ENCODE measurements at places on chromosomes 11 and 22.

DNA sequence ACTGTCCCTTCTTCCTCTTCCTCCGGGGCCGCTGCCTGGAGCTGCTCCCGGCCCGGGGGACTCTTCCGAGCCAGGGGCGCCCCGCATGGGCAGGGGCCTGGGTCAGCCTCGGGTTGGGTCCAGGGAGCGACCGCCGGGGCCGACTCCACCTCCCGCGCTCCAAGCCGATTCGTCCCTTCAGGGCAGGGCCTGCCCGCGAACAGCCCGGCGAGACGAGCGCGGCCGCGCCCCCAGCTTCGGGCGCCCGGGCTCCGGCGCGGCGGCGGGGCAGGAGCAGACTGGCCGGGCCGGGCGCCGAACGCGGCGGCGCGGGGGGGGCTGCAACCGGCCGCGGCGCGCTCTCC, at the start of gene LARGE1:
TSS of gene LARGE1 (minus strand) at position 280 of the 344 bp plus-strand sequence.
- DNase-seq = peak; percentile 52

GRCh38 chr11:85299258-85299942, 327.7 kb downstream of the DLG2 start:
- no peak for DNase-seq

GRCh38 chr11:123587559-123587958, 66.9 kb downstream of the SCN3B start:
- DNase-seq = no peak

GRCh38 chr22:48696371-48696770, 1131.3 kb downstream of the BRD1 start:
- DNase-seq = no peak

DNA sequence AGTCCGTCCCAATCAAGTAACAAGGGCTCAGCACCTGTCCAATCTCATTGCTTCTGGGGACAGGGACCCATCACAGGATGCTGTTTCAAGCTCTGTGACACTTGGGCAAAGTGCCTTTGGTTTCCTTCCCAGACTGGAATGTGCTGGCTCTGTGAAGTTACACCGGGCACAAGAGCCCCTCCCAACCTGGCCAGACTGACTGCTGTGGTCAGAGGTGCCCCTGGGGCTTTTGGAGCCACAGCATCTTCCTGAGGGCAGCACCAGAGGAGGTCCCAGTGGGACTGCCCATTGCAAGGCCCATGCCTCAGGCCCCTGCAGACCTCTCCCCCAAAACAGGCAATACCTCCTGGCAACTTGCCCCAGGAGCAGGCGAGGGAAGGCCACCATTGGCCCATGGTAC, 155.2 kb upstream of the GRK3 start:
- DNase-seq = no peak

DNA sequence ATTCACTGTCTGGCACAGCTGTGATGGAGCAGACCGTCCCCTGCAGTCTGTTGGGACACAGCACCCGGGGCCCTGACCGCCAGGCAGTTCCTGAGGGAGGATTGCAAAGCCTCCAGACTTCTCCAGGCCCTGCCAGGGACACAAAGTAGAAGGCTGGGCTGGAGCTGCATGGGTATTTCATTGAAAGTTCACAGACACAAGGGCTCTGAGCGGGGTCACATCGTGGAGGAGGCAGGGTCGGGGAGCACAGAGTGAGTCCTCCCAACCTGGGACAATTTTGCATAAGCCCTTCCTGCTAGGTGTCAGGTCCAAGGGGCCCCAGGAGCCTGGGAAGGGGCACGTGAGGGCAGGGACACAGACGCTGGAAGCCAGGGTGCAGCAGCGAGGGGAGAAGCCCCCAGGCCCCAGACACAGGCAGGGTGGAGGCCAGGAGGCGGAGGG, 15.7 kb downstream of the IFITM10 start:
- DNase-seq = no peak
